Activated CD4-positive, alpha-beta T cell treated with anti-CD3 and anti-CD28 coated beads for 24 hours (primary cell): ENCODE measurements at places on chromosomes 5 and 9.

- DNase-seq: no peak
Measured at GRCh38 chr5:150751096-150751891, 7.5 kb downstream of the DCTN4 start.

- no peak for DNase-seq
Measured at GRCh38 chr9:83043597-83043996, 19.3 kb downstream of the RASEF start.

GRCh38 chr5:138339464-138339863 is 1.4 kb downstream of the FAM53C start:
- no peak for DNase-seq

GRCh38 chr5:175478008-175478383 is 364 bp upstream of the SFXN1 start:
- no peak for DNase-seq

- no peak for DNase-seq
Measured at GRCh38 chr5:43174586-43174985, 17.4 kb upstream of the NIM1K start.

DNA sequence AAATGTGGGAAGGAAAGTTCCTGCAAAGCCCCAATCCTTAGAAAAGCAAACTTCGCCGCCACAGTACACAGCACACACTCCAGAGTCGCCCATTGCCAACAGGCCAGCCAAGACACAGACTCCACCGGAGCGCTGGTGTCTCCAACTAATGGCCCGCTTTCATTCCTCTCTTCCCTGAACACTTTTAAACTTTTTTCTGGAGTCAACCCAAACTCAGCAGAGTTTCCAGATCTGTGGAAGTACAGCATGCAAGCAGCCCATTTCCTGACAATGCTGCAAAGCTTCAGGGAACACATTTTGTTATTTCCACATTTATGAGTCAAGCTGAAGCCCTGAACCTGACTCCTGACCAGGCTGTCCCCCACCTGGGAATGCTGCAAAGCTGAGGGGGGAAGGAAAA is 351.9 kb downstream of the NFIB start:
- DNase-seq: no peak

DNA sequence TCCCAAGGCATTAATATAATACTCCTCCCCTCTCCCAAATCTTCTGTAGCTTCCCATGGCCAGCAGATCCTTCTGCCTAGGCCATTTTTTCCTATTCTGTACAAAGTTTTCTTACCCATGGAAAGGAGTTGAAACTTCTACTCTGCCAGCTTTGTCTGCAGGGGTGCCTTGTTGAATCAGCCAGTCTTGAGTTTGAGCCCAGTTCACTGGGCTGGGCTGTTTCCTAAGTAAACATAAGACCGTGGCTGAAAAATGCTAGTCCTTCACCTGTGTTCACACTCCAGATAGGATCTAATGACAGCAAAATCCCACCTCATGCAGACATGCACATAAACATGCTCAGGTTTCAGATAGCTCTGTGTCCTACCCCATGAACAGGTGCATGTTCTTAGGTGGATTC is 10.4 kb downstream of the TEX48 start:
- no peak for DNase-seq

- no peak for DNase-seq
Measured at GRCh38 chr5:136886608-136887007, 521.3 kb upstream of the TRPC7 start.

DNA sequence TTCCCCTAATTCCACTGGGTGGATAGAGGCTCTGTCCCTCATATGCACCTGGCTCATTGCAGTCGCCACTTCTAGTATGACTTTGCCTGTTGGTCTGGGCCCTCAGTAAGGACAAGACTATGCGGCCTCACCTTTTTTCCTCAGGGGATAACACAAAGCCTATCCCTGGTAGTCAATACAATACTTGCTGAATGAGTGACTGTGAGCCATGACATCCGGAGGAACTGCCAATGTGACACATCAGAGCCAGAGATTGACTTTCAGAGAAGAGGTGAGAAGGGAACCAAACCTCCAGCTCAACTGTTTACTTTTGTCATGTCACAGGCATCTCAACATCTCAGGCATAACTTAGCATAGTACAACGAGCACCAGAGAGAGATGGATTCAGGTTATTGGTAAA is 371.3 kb downstream of the DMRT2 start:
- no peak for DNase-seq

GRCh38 chr5:103645816-103646215 is 83.2 kb upstream of the NUDT12 start:
- no peak for DNase-seq

DNA sequence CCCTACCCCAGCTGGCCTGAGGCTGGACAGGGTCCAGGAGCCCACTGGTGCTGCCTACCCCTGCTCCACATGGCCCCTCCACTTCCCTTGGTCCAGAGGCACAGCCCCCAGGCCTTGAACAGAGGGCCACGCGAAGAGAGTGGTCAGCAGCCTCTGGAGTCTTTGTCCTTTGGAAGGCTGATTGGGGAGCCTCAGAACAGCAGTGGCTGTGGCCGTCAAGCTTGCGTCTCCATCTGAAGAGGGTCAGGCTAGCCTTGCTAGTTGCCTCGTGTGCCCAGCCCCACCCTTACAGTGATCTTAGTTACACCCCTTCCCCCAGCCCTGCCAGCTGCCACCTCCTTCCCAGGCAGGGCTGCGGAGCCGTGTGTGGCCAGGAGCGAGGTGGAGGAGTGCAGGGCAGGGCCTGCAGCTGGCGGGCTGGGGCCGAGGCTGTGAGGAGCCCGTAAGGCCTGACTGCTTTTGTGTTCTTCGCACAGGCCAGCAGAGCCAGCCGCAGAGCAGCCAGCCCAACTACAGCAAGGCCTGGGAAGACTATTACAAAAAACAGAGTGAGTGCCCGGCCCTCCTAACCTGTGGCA is 30.1 kb upstream of the PRDM12 start:
- DNase-seq: no peak

DNA sequence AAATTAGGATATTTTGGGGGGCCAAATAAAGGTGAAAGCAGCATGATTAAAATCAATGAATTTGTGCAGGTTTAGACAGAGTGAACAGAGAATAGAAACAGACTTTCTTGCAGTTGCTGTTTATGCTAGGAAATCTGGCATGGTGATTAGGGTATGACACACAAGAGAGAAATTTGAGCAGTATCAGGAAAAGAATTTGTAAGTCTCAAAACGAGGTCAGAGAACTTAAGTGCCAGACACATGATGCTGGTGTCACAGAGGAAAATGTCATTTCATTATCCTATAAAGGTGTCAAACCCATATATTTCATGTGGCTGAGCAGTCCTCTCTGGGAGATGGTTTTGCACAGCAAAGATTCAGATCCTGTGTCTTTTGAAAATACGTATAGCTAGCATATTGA is 15.7 kb downstream of the LVRN start:
- no peak for DNase-seq

- DNase-seq: no peak
Measured at GRCh38 chr9:105328872-105329718, 84.6 kb downstream of the SLC44A1 start.

DNA sequence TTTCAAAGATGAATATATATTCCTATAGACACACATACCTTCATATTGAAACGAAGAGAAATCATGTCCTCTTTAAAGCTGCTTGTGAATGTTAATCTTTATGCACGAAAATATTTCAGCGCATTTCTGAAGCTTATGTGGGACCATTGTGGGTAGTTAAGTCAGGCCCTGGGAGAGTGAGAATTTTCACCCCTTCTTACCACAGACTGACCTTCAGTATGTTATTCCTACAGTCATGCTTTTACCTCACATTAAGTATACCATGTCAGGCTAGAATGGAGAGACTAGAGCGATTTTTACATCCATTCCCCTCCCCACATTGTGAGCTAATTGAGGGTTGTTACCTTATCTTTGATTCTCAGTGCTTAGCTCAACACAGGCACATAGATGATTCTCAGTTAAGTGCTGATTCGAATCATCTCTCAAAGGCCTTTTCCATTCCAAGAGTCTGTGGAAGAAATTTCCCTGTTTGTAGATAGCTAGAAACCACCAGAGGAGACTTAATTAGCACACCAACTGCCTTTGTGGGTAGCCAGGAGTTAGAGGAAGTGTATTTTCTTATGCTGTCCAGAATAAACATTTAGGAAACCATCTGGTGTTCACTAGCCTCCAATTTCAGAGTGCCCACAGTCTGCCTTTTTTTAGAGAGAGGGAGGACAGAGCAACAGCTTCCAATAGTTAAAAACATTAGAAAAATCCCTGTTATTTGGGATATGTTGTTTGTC is 110.5 kb downstream of the MEGF10 start:
- no peak for DNase-seq

DNA sequence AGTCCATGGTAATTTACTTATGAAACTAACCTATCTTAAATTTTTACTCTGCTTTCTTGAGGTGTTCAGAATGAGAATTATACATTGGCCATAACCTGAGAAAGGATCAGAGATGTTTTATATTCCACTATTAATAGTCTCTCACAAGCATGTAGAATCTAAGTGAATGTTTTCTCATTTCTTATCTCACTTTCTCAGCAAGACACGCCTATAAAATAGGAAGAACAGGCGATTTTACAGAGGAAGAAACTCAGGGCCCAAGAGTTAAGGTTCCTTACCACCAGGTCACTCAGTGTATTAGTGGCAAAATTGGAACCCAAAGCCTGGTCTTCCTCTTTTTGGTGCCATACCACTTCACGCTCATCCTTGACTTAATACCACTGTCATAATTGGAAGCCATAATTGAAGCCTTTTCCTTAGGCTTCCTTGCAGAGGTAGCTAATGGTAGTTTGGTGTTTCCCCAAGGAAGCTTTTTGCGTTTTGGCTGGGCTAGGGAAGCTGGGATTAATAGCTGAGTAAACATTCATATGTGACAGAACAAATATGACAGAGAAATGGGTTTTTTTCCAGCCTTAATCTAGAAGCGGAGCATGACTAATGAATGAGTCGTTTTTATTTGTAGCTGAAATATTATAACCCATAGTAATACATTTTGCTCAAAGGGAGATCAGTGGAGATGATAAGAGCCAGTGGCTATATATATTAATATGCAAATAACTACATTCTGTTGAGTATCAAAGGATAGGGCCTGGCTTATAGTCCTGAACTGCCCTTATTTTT is 16.9 kb downstream of the HMGXB3 start:
- DNase-seq: no peak

- no peak for DNase-seq
Measured at GRCh38 chr9:13360188-13360587, 80.7 kb upstream of the MPDZ start.

- no peak for DNase-seq
Measured at GRCh38 chr5:127426661-127427060, 90.8 kb upstream of the PRRC1 start.

- no peak for DNase-seq
Measured at GRCh38 chr9:133273819-133274218, 1.2 kb downstream of the ABO start.

DNA sequence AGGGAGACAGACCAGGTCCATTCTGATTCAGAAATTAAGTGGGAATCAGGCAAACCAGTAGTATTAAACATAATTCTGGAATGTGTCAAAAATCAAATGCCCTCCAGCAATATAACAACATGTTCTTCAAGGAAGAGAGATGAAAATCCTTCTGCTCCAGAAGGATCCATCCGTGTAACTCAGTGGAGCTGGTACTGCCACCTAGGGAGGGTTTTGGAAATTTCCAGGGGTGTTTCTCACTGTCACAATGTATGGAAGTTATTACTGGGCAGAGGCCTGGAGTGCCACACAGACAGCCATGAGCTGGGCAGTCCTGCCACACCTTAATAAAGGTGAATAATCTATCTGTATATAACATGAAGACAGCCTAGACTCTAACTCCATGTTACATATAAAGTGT is 87.5 kb downstream of the TTLL11 start:
- DNase-seq: no peak

DNA sequence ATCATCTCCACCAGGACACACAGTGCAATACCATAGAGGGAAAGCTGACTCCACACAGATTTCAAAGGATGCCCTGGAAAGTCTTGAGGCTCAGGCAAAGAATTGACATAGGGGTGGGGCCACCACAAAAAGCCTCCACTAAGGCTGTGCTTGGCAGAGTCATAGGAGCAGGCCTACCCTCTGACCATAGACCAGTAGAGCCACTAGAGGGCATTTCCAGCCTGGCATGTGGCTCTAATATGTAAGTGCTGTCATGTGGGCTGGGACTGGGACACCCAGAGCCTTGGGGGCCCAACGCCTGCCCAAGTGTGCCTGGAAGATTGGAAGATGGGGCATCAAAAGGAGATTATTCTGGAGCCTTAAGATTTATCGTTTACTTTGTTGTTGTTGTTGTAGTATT is 726.0 kb downstream of the DNAH5 start:
- no peak for DNase-seq

DNA sequence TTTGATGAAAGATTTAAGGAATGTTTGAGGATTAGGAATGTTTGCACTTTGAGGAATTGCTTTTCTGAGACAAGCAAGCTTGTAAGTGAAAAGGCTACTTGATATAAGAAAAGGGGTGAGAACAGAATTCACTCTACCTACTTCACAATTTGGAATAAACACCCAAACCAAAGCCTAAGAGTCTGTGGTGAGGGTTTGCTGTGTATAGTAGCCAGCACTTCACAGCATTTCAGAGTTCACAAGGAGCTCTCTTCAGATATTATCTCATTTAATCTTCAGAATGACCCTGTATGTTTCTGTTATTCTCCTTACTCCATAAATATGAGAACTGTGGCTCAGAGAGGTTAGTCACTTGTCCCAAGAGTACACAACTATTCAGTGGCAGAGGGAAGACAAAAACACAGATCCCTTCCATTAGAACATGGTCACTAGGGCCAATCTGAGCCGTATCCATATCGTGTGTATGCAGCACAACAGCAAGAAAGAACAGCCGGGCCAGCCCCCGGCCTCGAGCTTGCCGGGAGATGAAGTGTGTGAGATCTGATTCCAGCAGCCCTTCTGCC is 92.4 kb downstream of the FRMD3 start:
- DNase-seq: no peak

DNA sequence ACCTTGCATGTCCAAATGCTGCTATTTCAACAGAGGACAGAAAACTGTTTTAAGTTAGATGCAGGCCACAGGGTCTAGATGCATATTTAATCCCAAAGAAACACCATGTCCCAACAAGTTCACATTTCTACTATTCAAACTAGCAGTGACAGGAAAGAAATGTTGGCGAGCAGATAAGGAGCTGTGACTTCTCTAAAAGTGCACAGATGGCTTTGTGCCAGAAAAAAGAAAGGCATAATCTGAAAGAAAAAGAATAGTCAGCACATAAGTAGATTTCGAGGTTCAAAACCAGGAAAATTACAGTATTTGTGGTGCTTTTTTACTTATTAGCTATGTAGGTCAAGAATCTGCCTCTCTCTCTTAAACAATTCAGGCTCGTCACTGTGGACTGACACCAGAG is 178.3 kb downstream of the DNAH5 start:
- DNase-seq: no peak

DNA sequence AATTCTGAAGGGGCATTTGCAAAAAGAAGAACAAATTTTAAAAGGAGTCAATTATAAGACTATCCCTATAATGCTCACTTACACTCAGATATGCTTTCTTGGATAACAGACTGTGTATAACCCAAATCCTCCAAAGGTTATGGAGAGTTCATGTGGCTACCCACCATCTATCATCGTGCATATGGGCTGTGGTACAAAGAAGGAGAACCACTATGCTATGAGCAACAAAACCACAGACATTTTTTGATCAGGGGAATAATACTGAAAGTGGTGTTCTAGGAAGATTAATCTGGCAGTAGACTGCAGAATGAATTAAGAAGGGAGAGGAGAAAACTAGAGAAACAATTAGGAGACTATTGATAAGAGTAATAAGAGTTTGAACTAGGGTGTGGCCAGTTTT is 16.8 kb downstream of the NR3C1 start:
- no peak for DNase-seq
